ENCODE measurements at places on chromosomes 5 and 9.
A peak's percentile ranks its signal among the peaks of the same experiment; 100 is the strongest.

GRCh38 chr9:125651576-125652232 lies 55.3 kb downstream of the MAPKAP1 start:
- no peak for DNase-seq

DNA sequence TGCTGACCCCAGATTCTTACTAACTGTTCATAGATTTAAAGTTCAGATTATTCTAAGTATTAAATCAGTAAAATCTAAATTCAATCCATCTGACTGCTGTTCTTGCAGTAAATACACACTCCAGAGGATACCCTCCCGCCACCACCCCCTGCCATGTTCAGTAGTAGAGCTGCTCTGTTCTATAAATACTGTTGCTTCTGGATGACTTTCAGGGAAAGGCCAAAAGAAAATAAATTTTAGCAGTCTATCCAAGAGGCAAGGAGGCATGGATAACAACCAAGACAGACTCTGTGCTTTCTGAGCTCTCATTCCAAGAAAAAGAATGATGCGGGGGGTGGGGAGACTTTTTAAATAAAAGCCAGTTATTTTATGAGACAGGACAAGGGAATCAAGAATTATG lies 115.1 kb downstream of the ADAMTS6 start:
- peak; percentile 26 for DNase-seq

DNA sequence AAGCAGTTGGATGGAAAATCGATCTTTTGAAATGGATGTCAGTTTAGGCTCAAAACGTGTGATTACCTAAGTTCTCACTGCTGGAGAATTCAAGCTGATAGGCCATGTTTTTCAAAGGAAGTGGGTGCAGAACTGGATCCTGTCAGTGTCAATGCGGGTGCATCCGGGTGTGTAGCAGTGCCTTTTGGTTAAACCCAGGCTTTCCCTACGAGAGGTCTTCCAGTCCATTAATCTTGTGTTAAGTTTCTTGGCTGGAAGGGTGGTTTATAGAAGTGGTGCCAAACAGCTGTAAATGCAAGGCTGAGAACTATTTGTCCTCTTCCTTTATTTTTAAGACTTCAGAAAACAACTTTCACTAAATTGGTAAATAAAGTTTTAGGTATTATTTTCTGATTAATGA lies 71.9 kb downstream of the DAPK1 start:
- no peak for DNase-seq

DNA sequence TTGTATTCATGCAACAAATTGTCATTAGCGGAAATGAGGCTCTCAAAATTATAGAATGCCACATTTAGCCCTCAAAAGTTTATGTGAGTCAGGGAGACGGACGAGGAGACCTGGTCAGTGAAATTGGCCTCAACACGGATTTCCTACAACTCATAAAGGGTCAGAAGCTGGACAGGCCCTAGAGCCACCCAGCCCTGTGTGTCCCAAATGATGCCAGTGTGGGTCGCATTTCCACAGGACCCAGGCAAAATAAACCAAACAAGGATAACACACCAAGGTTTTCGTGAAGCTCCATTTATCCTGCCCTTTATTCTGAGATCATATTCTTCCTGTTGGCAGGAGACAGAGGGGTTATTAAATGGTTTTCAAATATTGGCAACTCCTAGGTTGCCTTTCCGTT lies 72.0 kb upstream of the COL5A1 start:
- no peak for DNase-seq

DNA sequence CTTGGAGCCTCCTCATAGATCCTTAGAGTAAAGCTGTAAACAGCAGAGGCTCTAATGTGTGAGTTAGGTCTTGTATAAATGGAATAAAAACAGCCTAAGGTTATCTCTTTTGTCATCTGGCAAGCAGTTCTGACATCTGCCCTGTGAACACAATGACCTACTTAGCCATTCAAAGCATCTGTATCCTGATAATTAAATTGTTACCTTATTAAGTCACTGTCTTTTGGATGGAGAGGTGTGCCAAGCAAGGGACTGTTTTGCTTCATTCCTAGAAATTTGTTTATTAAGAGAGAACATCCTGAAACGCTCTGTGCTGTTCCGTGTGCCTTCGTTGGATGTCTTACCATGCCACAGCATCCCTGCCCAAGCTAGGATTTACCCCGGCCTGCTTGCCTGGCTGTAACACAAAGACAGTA lies 1.5 kb downstream of the LSM11 start:
- DNase-seq = no peak

- DNase-seq = no peak
These were observed 25.4 kb downstream of the HRH2 start for GRCh38 chr5:175683231-175683630.

GRCh38 chr9:93287593-93287992 lies 103.7 kb downstream of the WNK2 start:
- no peak for DNase-seq

GRCh38 chr5:434443-435146 lies 8.4 kb upstream of the EXOC3 start:
- no peak for DNase-seq

DNA sequence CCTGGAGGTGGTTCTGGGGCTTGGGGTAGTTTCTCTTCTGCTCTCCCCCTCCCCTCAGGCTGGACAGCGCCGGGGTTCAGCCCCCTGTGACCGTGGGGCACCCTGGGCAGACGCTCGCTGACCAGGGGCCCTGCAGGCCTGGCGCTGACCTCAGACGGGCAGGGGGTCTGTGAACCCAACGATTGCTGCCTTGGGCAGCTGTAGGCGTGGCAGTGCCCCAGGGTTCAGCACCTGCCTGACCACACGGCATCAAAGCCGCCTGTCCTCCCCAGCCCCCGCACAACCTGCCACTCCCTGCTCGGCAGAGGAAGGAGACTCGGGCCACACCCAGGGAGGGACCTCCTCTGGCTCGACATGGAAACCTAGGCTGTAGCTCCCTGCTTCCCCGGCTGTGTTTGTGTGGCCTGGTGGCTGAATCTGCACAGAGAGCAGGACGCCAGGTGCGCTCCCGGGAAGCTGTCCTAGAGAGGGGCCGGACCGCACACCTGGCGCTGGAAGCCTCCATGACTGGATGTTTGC lies 12.2 kb downstream of the LCN12 start:
- DNase-seq = no peak

- DNase-seq = no peak
These were observed 22.7 kb downstream of the ARHGAP26 start for GRCh38 chr5:142792865-142793232.

DNA sequence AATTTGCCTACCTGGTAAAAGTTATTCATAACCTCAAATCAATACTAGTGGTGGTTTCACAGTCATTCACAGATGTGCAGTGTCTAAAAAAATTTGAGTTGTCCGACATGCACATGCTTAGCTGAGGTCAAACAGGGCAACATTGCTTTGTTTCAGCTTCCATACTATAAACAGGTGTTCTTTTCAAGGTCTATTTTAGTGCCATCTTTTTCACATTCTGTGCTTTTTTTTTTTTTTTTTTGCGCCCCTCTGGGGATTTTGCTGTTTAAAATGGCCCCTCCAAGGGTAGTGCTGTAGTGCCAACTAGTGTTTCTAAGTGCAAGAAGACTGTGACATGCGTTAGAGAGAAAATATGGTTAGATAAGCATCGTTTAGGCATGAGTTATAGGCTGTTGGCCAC lies 14.5 kb downstream of the PHAX start:
- DNase-seq = no peak

- no peak for DNase-seq
These were observed 70.3 kb downstream of the RAB24 start for GRCh38 chr5:177233206-177233605.

DNA sequence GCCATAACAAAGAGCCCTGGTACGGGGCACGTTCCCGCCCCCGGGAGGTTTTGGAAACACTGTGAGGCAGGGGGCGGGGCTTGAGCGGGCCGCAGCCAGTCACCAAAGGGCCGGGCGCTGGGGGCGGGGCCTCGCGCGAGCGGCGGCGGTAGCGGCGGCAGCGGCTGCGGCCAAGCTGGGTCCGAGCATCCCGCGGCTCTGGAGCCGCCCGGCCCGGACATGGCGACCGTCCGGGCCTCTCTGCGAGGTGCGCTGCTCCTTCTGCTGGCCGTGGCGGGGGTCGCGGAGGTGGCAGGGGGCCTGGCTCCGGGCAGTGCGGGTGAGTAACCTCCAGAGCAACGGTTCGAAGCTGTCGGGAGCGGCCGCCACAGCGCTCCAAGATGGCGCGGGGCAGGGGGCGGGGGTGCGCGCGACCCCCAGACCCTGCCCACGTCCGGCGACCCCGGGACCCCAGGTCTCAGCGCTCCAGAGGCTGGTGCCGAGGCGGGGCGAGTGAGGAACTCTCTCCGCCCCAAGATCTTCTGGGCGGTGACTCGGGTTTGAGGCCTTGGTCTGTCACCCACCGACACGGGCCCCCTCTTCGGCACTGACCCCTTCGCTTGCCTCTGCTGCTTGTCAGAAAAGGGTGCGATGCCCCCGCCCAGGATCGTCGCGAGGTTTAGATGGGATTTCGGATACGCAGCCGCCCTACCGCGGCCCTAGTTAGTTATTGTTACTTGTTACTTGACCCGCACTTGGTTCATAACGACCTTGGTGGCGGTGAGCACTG lies at the start of gene RECK:
TSS of gene RECK (plus strand) at position 134 of the 769 bp plus-strand sequence. CDS start at position 220, 86 bp downstream.
- DNase-seq = peak; percentile 86

GRCh38 chr5:103327893-103328292 lies 69.3 kb downstream of the MACIR start:
- no peak for DNase-seq

GRCh38 chr5:176481711-176482110 lies 33.5 kb downstream of the FAF2 start:
- DNase-seq = no peak

GRCh38 chr5:68178579-68178978 lies 37.0 kb upstream of the PIK3R1 start:
- DNase-seq = no peak

DNA sequence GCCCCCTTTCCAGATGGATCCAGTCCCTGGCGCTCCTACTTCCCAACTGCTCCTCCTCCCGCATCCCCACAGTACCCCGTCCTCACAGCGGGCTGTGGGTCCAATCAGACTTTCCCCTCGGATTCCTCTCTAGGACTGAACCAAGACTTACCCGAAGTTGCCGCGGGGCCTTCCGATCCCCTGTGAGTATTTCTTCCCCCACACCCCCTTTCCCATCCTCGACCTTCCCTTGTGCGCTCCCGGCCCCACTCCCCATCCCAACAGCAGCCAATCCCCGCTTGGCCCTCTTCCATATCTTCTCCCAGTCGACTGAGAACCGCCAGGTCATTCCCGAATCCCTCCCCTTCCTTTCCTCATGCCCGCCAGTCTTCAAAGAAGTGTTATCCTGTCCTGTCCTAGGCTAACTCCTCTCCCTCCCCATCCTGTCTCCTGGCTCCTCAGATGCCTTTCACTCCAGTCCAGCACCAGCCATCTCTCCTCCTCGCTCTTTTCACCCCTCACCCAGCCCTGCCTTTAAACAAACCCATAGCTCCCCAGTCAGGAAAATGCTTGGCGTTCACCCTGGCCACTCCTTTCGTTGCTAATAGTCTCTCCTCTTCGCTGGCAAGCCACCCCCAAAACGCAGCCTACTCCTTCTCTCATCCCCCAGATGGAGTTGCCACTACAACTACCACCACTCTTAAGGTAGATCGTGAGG lies 646 bp downstream of the SWI5 start:
- no peak for DNase-seq

- DNase-seq = peak; percentile 16
These were observed 67.6 kb downstream of the ARHGEF28 start for GRCh38 chr5:73693573-73694061.

GRCh38 chr5:172282272-172283019 lies 1.1 kb downstream of the UBTD2 start:
- DNase-seq = no peak

- DNase-seq = no peak
These were observed 304.6 kb upstream of the CDH12 start for GRCh38 chr5:23157716-23158115.

GRCh38 chr5:149474198-149474597 lies 77.0 kb downstream of the CSNK1A1 start:
- DNase-seq = no peak

- DNase-seq = no peak
These were observed 21.4 kb upstream of the EDIL3 start for GRCh38 chr5:84406111-84406510.

DNA sequence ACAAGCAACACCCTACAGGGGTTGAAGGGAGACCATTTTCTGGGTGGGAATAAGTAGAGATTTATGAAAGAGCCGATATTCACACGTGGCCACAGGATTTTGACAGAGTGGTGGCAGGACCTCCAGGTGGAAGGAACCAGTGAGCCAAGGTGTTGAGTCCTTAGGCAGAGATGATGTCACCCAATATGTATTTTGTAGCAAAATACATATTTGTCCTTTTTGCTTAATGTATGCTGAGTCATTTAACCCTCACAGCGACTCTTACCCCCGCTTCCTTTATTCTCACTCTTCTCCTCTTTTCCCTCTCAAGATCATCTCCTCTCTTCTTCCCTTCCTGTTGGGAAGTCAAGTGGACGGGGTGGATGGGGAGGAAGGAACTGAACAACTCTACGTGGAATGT lies 215.7 kb upstream of the S1PR3 start:
- no peak for DNase-seq

DNA sequence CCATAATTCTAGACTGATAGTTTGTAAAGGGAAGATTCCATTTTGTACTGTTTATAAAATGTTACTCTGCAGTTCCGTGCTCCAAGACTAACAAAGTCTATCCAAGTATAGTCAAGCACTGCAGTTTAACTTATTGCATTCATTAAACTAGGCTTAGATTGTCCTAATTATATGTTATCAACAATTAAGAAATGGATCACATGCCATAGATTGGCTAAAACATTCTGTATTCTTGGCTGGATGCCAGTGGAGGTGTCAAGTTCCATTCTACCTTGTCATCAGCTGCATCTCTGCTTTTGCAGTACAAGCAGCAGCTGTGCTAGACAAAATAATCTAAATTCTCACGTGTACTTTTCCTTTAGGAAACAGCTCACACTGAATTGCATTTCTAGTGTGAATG lies 69.4 kb upstream of the MEF2C start:
- DNase-seq = no peak

- DNase-seq = no peak
These were observed 218.4 kb downstream of the PCSK1 start for GRCh38 chr5:96214442-96215197.

- DNase-seq = no peak
These were observed 163.4 kb upstream of the PUM3 start for GRCh38 chr9:3007326-3007725.

- DNase-seq = peak; percentile 66
These were observed 37.4 kb downstream of the ARHGEF37 start for GRCh38 chr5:149618581-149619248.

GRCh38 chr5:11909471-11909870 lies 5.2 kb upstream of the CTNND2 start:
- no peak for DNase-seq

All from pons (tissue), 1 donor.